ENCODE measurements at places on chromosomes 11 and 22.

GRCh38 chr22:50185375-50186087 lies at the start of gene TRABD:
Gene TRABD (plus strand): TSS chr22:50185913. CDS start chr22:50193061, 7,148 bp downstream.
- peak; percentile 88 for DNase-seq

GRCh38 chr11:10641912-10642697 lies 51.5 kb downstream of the IRAG1 start:
- DNase-seq: no peak

- DNase-seq: no peak
Observed at GRCh38 chr11:12810568-12810894, 136.3 kb downstream of the TEAD1 start.

DNA sequence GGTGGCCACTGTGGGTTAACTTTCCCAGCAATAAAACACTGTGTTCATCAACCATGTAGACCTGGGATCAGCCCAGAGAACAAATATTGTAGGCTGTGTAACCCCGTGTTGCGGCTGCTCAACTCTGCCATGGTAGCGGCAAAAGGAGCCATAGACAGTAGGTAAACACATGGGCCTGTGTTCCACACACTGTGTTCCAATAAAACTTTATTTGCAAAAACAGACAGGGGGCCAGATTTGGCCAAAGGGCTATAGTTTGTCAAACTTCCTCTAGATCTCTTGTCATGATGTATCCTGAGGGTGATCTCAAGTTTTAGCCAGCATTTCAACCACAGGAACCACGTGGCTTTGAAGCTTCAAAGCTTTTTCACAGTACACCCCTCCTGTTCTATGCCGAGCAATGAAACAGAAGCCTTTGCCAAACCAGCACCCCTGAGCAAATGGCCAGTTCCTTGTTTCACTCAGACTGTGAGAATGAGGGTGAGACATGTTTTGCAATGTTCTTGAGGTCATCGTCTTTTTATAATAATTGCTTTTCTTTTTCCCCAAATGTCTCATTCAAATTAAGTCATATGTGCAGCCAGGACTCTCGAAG lies 49.9 kb upstream of the FADD start:
- DNase-seq: no peak

GRCh38 chr22:20465759-20466077 lies 28.1 kb upstream of the SCARF2 start:
- DNase-seq: no peak

- no peak for DNase-seq
Observed at GRCh38 chr11:69746752-69747742, 28.1 kb downstream of the FGF4 start.

- DNase-seq: no peak
Observed at GRCh38 chr11:2982214-2982613, 9.9 kb downstream of the NAP1L4 start.

- DNase-seq: no peak
Observed at GRCh38 chr11:61571869-61572268, 9.0 kb downstream of the SYT7 start.

GRCh38 chr22:16804882-16805281 lies 20.3 kb downstream of the XKR3 start:
- DNase-seq: no peak

DNA sequence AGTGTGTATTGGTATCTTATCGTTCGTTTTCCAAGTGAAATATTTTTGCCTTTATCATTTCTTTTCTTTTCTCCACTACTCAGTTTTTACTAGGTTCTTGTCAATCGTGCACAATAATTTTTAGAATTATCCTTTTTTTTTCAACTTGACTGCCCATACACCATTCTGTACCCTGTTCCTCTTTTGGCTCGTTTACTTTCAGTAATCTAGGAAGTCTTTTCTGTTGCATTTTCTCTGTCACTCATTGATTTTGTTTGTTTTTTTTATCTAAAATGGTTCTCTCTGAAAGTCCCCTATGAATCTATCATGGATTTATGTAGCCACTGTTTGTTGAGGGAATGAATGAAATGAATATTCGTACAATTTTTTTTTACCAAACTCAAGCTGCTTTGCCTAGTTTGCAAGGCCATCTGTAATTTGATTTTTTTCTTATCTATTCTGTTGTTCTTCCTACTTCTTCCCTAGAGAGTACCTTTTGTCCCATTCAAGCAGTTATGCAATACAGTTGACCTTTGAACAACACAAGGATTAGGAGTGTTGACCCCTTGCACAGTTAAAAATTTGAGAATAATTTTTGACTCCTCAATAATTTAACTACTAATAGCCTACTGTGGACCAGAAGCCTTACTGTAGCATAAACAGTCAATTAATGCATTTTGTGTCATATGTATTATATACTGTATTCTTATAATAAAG lies 166.3 kb downstream of the TMEM135 start:
- DNase-seq: no peak

- DNase-seq: no peak
Observed at GRCh38 chr22:47452184-47452583, 689.7 kb downstream of the TBC1D22A start.

DNA sequence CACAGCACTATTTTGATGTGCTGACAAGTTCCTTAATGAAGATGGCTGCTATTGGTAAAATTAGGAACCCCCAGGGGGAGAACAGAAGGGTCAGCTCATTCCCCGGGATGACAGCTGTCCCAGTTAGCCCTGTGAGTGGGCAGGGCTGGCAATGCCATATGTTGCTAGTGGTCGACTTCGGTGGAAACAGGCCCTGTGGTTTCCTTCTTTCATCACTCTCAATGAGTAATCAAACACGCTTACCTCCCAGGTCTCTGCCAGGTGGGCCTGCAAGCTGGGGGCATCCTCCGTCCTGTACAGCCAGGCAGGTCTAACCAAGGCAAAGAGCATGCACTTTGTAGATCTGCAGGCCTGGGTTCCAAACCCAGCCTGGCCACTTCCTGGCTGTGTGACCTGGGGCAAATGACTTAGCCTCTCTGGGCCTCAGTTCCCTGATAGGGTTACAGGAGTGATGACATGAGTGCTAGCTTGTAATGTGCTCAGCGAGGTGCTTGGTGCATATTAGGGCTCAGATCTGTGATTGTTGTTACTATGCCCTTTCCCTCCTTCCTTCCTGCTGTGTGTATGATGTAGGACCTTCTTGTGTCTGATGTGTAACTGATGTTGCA lies 85.2 kb downstream of the TSPAN18 start:
- no peak for DNase-seq

DNA sequence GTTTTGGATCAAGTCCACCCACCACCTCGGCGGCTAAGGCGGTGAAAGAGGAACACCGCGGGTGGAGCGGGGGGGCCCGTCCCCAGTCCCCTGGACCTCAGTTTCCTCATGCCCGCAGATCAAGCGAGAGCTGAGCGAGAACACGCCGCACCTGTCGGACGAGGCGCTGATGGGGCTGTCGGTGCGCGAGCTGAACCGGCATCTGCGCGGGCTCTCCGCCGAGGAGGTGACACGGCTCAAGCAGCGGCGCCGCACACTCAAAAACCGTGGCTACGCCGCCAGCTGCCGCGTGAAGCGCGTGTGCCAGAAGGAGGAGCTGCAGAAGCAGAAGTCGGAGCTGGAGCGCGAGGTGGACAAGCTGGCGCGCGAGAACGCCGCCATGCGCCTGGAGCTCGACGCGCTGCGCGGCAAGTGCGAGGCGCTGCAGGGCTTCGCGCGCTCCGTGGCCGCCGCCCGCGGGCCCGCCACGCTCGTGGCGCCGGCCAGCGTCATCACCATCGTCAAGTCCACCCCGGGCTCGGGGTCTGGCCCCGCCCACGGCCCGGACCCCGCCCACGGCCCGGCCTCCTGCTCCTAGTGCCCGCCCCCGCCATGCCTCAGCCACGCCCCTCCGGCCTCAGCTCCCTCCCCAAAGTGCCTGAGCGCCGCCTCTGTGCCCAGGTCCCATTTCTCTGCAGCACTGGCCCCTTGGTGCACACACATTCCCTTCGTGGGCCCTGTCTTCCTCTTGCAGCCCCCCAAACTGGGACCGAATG lies 12.7 kb downstream of the MAFF start:
- peak; percentile 62 for DNase-seq

GRCh38 chr22:23684561-23685031 lies 6.2 kb upstream of the RGL4 start:
- DNase-seq: no peak

- no peak for DNase-seq
Observed at GRCh38 chr11:82814379-82814778, 80.7 kb upstream of the FAM181B start.

DNA sequence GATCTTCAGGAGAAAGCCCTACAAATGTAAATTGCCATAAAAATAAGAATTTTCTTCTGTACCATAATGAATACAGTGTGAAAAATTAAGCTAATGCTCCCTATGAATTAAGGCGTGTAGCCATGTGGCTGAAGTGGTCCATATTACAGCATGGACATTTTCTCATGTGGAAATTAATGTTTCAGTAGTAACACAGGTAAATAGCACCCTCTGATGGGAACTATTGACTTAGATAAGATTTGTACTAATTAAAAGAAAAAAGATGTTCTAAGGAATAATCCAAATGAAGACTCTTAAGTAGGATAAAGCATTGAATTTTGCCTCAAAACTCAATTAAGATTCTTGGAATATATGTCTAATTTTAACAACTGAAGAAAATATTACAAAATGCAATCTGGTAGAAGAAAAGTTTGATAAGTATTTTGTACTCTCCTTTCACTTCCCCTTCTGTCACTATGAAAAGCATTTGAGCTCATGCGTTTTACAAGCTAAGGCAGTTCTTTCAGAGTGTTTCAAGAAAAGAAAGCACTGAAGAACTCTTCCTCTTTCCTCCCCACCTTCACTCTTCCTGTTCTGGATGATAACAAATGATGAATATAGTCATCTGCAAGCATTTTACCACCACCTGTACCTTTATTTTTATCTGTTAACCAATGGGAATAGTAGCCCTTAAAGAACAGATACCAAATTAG lies 9.9 kb upstream of the OR8D2 start:
- no peak for DNase-seq

DNA sequence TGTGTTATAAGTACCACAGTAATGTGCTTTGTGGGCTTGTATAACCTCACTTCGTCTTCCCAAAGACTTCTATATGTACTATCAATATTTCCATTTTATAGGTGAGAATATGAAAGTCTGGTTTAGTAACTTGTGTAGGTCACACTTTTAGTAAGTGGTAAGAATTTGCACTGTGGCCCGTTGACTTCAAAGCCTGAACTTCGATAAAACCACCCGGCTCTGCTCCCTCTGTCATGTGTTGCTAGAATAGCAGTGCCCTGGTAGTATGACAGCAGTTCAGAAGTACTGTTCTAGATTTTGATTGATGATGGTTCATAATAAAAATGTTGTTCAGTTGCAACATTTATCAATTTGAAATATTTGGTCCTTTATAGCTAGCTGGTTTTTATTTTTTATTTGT lies 110.2 kb upstream of the SORL1-AS1 start:
- DNase-seq: no peak

DNA sequence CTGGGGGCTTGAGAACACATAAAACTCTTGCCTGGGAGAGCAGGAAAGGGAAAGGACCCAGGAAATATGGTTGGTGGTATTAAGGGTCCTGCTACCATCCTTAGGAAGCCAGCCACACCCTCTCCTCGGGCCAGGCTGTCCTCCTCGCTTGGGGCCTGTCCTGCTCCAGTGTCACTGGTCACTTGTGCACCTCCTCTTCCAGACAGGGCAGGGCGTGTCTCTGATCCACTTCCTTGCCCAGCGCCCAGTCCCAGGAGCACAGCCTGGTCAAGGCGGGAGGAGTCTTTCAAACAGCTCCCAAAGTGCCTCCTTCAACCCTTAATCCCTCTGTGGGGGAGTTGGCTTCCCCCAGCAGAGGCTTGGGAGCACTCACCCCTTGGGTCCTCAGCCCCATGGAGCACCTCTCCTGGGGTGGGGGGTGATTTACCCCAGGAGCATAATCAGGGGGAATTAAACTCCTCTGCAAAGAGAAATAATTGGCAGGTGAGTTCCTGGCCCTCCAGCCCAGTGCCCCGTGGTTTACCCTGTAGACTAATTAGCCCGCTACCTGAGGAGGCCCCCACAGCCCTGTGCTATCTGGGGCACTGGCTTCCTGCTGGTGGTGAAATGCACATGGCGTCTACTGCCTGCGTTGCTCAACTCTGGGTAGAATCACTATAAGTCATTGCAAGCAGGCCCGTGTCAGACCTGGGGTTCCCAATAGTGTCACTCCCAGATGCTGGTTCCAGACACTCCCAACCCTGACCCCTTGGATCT lies 8.0 kb downstream of the TMPRSS6 start:
- no peak for DNase-seq

GRCh38 chr22:47600791-47601625 lies 838.6 kb downstream of the TBC1D22A start:
- no peak for DNase-seq

GRCh38 chr11:44488165-44488965 lies 77.1 kb upstream of the CD82 start:
- DNase-seq: no peak

DNA sequence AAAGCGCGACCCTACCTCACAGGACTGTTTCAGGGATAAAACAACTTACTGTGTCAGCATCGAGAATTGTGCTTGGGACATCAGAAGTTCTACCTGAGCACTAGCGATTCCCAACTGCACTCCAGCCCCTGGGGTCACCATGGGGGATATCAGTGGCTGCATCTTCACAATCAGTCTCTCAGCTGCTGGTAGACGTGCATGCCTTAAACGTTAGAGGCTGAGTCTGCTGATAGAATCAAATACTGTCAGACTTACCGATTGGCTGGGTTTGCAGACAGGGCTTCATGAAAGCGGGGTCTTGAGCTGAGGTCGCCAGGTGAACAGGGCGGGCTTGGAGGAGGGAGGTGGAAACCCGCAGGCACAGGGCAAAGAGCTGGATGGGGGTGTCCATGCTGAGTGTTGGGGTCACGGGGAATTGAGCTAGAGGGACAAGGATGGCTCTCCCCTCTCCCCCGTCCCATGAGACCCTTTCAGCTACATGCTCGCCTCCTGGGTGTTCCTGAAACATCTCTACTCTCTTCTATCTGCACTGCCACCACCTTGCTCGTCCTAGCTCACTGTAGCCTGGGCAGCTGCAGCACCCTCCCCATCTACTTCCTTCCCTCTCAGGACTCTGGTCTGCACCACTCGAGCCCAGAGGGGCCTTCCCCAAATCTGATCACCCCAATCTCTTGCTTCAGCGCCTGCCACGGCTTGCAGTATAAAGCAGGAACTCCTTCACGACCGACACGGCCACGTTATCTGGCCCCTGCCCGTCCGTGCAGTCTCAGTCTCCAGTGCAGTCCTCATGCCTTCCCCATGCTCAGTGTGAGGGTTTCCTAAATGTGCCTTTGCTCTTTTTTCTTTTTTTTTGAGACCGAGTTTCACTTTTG lies 43.5 kb downstream of the ST14 start:
- no peak for DNase-seq

All from stimulated activated CD4-positive, alpha-beta T cell treated with anti-CD3 and anti-CD28 coated beads, Interleukin-12 subunit alpha, Interleukin-12 subunit beta, amount 100 ng/mL, for 4 hours (primary cell).